Femur (tissue), 1 donor: ENCODE measurements at places on chromosomes 5 and 9.

DNA sequence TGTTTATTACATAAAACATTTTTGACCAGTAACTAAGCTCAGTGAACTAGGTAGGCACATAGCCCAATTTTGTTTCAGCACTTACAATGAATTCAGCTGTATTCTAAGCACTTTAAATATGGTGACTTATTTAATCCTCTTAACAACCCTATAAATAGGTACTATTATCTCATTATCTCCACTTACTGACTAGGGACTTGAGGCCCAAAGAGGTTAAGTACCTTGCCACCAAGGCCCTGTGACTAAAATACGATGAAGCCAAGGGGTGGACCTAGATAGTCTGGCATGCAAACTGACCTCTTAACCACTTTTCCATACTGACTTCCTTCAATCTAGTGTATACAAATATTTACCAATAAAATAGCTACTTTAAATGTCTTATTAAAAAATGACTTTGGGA, 266.4 kb downstream of the ZNF608 start:
- no peak for DNase-seq

- DNase-seq: no peak
These were observed 157.1 kb upstream of the CDH6 start for GRCh38 chr5:31036411-31036810.

DNA sequence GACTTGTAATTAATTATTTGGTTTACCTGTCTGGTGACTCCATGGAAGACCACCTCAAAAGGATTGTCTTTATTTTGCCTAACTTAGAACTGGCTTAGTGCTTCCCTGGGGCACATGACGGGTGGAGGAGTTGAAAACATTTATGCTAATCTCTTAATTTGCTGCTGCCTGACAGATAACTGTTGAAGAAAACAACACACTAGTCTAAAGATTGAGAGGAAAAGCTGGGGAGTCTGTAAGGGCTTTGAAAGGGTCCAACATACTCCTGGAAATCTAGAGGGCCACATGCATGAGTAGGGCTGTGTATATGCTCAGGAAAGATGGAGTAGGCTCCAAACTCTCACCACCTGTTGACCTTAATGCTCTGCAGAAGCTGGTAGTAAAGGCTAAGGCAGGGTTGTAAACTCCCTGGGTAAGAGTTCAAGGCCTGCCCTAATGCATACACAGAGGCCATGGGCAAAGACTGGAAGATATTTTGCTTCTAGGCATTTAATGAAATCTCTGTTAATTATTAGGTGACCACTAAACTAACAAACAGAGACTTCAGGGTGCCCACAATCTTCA, 40.7 kb downstream of the NR3C1 start:
- DNase-seq: no peak

DNA sequence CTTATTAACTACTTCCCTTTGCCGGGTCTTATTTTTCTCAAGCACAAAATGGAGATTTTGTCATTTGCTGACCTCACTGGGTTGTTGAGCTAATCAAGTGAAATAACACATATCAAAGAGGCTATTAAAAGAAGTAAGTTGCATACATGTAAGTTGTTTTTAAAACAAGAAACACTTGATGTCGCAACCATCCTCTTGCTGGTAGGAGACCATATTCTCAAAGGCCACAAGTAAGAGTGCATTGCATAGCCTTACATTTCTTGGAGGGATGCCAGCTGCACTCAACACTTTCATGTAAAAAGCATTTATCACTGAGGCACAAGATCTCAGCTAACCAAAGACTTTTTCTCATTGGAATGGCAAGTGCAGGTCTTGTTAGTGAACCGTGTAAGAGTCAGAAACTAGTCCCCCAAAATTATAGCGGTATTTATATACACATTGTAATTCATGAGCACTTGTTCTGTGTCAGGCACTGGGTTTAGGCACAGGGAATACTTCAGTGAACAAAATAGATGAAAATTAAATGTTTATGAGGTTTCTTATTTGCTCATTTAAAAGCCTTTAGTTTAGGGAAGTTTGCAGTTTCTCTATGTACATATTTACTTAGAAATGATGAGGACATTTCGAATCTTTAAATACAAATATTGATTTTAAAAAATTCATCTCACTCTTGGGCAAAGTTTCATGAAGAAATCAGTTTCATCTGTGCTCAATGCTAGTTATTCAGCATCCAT, 72.0 kb downstream of the ZFAND5 start:
- DNase-seq: peak; percentile 54

GRCh38 chr9:92004045-92004392, 54.0 kb upstream of the ROR2 start:
- DNase-seq: no peak

- DNase-seq: no peak
These were observed 18.1 kb upstream of the NEUROG1 start for GRCh38 chr5:135553688-135554462.
